ENCODE measurements at places on chromosomes 12 and 14.

DNA sequence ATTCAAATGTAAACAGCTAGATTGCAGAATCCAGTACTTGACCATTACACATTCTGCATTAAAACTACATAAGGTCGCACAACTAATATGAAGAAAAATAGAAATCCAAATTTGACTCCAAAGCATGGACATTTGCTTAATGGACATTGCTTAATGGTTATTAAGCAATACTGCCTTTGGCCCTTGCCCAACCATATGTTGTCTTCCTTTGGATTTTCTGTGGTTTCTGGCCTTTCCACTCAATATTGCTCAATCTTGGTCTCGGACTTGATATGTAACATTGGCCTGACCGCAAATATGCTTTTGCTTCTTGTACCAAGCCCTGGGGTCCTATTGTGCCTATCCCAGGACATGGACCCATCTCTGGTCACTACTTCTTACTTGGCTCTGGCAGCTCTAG is 67.2 kb downstream of the PTPRR start:
- no peak for DNase-seq

- DNase-seq: no peak
These were observed 130.6 kb upstream of the MDM1 start for GRCh38 chr12:68462803-68463202.

GRCh38 chr14:64572386-64573104 is 22.8 kb downstream of the PPP1R36 start:
- no peak for DNase-seq

DNA sequence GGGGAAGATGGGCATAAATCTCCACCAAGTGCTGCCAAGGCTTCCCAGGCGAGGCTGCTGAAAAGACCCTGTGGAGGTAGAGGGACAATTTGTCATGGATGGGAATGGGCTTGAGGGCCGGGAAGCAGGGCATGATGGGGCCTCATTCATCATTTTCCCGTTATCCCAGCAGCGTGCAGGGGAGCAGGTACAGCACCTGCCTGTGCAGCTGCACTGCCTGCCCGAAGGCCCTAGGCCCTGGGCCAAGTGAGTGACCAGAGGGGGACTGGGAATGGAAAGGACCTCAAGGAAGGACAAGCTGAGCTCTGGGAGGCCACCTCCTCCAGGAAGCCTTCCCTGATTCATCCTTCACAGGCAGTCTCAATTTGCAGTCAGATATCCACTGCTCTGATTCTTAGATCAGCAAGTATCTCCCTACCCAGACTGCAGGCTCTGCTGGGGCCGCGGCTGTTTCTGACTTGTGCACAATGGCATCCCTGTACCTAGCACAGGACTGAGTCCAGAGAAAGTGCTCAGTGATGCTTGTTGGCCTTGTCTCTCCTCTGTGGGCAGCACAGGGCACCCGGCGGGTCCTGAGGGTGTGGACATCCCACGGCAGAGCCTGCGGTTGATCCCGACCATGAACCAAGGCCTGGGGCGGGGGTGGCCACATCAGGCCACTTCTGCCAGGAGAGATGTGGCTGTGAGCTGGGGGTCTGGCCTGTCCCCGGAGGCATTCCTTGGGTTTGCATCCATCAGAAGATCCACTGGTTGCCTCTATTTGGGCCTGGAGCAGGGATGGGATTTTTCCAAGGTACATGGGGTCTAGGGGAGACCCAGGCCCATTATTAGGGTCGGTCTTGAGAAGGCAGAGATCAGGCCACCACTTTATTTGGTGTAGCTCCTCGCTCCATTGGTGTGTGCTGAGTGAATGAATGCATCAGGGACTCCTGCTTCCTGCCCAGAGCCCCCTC is 167.3 kb upstream of the RTL1 start:
- DNase-seq: no peak

- DNase-seq: no peak
These were observed 144.4 kb downstream of the AKAP6 start for GRCh38 chr14:32473464-32473855.

GRCh38 chr12:100724071-100724470 is 70.5 kb upstream of the ANO4 start:
- no peak for DNase-seq

GRCh38 chr14:52020161-52020714 is 30.9 kb downstream of the RTRAF start:
- no peak for DNase-seq

- DNase-seq: no peak
These were observed 3.5 kb upstream of the CNIH1 start for GRCh38 chr14:54444681-54445080.

- peak; percentile 57 for DNase-seq
These were observed 86.4 kb downstream of the EML1 start for GRCh38 chr14:99879401-99880295.

GRCh38 chr14:105063056-105063455 is 2.2 kb downstream of the GPR132 start:
- no peak for DNase-seq

DNA sequence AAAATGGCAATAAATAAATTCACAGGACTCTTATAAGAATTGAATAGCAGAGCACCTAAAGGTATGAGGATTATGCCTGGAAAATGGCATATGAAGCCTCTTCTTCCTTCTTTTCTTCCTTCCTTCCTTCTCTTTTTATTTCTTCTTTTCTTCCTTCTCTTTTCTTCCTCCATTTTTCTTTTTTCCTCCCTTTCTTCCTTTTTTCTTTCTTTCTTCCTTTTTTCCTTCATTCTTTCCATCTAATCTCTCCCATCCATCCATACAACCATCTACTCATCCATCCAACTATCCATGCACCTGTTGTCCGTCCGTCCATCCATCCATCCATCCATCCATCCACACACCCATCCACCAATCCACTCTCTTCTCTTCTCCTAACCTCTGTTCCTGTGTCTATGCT is 173.8 kb downstream of the TBX5 start:
- DNase-seq: no peak

GRCh38 chr12:113348849-113349536 is 9.4 kb upstream of the PLBD2 start:
- DNase-seq: no peak

DNA sequence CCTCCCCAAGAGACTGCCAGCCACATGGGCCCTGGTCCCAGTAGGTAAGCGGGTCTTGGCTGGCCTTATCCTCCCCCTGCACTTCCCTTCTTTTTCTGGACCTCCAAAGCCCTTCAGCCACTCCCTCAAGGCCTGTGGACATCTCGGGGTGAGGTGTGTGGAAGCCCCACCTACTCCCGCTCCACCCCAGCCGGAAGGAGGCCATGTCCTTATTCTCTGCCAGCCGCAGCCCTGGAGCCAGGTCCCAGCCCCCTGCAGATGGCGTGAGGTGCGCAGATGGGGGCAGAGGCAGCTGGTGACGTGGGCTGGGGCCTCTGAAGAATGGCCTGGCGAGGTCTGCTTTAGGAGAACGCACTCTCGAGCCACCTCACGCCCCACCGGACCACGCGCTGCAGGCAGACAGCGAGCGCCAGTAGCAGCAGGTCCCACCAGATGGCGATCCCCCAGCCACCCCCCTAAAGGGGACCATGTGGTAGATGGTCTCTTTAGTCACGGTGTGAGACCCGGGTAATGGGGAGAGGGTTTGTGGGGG is 167.1 kb downstream of the TSPAN9 start:
- DNase-seq: no peak

DNA sequence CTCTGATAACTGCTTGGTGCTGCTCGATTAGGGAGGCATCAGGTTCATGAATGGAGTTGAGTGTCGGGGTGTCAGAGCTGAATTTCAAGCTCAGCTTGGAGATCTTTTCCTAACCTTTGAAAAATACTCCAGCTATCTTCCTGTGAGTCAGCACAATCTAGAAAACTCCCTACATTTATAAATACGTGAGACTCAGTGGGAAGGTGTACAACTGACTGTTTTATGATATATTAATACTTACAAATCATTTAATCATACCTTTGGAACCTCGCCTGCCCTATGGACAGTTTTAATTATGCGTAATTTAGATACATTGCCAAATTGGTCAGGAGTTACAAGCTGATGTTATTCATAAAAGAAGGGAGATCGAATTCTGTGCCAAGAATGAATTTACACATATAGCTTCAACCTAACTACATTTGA is 961 bp downstream of the CMAS start:
- DNase-seq: no peak

Data from AG08396 (cell line).